ENCODE measurements at places on chromosomes 2 and 18.

DNA sequence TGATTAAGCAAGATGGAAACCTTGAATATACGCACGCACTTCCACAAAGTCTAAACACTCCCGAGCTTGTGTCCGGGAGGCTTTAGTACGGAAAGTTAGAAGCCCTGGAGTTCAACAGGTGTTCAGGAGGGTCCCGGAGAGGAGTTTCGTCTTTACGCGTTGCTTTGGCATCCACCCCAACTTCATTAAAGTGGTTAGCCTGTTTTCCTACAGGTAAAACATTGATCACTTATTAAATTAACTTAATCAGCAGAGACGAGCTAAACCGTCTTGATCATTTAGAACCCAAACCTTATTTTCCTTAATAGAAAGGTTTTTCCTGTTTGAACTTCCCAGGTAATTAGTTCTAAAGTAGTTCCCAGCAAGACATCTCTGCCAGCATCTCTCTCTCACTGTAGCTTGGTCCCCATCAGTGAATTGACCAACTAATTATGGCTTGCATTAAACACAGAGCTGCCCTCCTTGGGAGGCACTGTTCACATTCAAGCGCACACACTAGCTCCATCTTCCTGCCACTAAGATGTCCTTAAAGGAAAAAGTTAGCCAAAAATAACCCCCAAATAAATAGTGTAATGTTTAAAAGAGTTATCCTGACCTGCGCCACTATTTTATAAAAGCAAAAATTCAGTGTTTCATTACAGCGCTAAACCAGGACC is 1.4 kb downstream of the NPAS2 start:
- no peak for DNase-seq

DNA sequence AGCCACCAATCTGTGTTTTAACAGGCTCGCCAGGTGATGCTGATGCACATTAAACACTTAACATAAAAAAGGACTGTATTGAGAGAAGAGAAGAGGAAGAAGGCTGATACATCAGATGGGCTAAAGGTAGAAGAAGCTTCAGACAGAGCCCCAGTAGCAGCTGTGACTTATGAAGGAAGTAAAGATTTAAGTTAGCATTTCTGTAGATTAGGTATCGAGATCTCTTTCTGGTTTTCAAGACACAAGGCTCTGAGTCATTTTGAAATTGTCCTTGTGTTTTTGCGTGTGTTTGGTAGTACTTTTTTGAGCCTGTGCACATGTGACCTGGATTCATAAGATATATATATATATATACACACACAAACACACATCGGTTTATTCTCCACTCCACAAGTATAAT is 40.6 kb upstream of the GCFC2 start:
- DNase-seq = no peak

GRCh38 chr2:5985536-5986385 is 293.6 kb downstream of the SOX11 start:
- DNase-seq = no peak

GRCh38 chr2:39150102-39150562 is 29.3 kb upstream of the SOS1 start:
- no peak for DNase-seq

DNA sequence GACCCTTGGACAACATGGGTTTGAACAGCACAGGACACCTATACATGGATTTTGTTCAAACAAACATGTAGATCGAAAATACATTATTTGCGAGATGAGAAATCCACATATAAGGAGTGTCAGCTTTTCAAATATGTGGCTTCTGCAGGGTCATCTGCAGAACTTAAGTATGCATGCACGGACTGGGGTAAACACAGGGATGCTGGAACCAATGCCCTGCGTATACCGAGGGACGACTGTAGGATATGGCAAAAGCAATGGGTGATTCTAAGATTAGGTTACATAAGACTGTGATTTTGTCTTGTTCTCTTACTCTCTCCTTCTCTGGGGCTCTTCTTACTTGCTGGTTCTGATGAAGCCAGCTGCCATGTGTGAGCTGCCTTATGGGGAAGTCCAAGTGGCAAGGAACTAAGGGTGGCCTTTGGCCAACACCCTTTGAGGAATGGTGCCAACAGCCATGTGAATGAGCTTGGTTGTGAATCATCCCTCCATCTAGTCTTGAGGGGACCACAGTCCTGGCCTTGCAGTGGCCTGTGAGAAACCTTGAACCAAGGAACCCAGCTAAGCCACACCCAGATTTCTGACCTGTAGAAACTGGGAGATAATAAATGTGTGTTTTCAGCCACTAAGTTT is 66.5 kb downstream of the EVA1A start:
- DNase-seq = no peak

- no peak for DNase-seq
Measured at GRCh38 chr2:227454323-227454860, 17.6 kb upstream of the AGFG1 start.

DNA sequence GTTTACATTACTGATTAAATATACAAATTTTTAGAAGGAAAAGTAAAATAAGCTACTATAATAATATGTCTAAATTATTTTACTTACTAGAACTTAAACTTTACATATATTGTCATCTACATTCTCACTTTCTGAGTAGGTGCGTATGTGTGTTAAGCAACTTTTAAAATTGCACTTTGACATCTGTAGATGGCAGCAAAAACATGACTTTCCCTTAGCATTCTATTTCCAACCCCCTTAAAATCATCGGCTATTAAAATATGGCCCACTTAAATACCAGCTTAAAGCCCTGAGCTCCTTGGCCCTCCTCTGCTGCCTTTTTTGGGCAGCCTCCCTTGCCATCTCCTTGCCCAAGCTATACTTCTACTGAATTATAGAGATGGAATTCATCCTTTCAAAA is 78.0 kb downstream of the UPP2 start:
- DNase-seq = no peak

- no peak for DNase-seq
Measured at GRCh38 chr2:82224301-82224940, 1919.9 kb upstream of the LRRTM1 start.

- no peak for DNase-seq
Measured at GRCh38 chr2:212136216-212136795, 402.3 kb downstream of the ERBB4 start.

DNA sequence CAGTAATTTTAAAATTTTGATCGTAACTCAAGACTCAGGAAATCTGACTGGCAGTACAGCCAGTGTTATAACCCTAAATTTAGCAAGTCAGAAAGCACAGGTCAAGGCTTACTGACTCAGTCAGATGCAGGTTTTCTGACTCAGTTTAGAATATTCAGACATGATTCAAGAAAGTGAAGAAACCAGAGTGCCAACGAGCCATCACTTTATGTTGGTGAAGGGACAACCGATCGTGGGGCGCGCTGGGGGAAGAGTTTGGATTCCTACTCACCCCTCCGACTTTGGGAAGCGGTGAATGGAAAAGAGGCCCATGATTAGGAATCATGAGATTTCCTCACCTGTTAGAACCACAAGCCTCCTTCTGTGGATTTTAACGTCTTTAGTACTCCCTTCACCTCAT is 998 bp downstream of the RNF149 start:
- no peak for DNase-seq

DNA sequence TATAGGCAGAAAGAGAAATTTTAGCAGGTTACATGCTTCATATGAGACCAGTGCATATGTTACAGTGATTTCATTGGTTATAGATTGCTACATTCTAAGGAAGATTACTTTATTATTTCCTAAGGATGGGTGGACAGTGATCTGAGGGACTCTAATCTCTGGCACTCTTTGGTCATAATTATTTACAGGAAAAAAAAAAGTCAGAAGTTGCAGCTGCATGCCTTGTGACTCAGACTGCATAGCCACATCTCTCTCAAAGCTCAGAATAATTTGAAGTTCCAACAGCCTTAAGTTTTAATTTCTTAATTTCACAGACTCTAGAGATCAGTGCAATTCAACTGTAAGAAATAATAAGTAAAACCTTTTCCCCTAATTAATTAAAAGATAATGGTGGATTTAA is 27.1 kb upstream of the BARD1 start:
- DNase-seq = no peak

DNA sequence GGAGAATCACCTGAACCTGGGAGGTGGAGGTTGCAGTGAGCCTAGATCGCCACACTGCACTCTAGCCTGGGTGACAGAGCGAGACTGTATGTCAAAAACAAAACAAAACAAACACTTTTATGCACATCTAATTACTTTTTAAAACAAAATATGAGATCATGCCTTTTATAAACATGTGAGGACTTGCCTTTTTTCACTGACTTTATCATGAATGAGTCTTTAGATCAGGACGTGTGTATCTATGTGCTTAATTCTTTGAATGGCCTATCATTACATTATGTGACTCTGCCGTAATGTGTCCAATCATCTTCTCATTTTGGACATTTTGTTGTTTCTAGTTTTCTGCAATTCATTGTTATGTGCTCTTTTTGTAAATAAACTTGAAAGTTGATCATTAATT is 58.7 kb downstream of the FAM117B start:
- no peak for DNase-seq

DNA sequence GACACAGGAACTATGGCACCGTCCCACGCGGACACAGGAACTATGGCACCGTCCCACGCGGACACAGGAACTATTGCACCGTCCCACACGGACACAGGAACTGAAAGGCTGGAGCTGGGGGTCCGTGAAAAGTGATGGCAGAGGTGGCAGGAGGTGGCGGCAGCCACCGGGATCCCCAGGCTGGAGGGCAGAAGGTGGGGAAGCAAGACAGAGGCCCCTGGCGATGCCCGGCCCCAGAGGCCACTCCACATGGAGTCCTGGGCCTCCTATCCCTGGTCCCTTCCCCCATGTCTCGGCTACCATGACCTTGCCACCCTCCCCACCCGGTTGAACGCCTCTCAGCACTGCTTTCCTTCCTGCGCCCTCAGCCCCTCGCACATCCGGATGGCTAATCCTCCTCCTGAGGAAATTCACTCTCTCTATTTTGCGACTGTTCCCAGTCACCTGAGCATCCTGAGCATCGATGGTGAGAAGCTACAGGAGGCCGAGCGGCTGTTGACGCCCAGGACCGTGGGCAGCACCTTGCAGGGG is 181.4 kb downstream of the TMEM18 start:
- no peak for DNase-seq

DNA sequence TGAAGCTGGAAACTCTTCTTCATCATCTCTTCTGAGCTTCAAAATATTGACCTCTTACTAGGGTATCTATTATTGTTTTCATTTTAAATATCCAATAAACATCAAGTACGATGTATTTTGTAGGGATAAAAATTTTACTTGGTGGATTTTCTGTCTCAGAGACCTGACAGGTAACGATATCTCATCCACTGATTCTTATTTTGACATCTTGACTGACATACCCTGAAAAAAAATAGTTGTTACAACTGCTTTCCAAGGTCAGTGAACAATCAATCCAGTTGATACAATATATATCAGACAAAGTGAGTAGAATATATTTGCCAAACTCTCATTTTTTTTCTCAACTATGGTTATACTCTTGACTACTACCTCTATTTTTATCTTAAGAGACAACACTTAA is 963.7 kb upstream of the CDH2 start:
- no peak for DNase-seq

- no peak for DNase-seq
Measured at GRCh38 chr2:47050021-47050760, 104.9 kb downstream of the STPG4 start.
